ENCODE measurements at places on chromosomes 16 and 17. TPM values are rescaled to one million over a fixed set of nuclear protein-coding genes. Genes with fewer than 3 reads are reported as not detected.

Gene CISD3
- 7.1 TPM for total RNA-seq

Gene ANKRD40CL
- not detected for total RNA-seq

Gene NKD1
- 12.6 TPM for total RNA-seq

Gene SLC2A4
- total RNA-seq = 19.6 TPM

Gene COG7
- 29.5 TPM for total RNA-seq

Gene KRTAP2-3
- total RNA-seq = not detected

Gene RAB11FIP4
- total RNA-seq = 15.4 TPM

Gene MRPL10
- total RNA-seq = 31.5 TPM

Gene SLC35G6
- not detected for total RNA-seq

Gene KRTAP4-5
- total RNA-seq = not detected

Gene ANKRD11
- total RNA-seq = 110 TPM

Gene STAC2
- total RNA-seq = 0.93 TPM

Gene WFDC1
- total RNA-seq = 4.5 TPM

Gene IL21R
- total RNA-seq = 0.18 TPM

Gene RECQL5
- total RNA-seq = 36.8 TPM

Gene HCRT
- total RNA-seq = not detected

Gene OR1A1
- total RNA-seq = not detected

Gene KRTAP3-2
- not detected for total RNA-seq

Gene CNGB1
- total RNA-seq = not detected

Gene CDRT15L2
- total RNA-seq = not detected

Gene WWP2
- total RNA-seq = 45.2 TPM

Gene OR1F1
- not detected for total RNA-seq

Gene LAT
- 5.4 TPM for total RNA-seq

Gene PRKCA
- 32.9 TPM for total RNA-seq

Gene PRDM7
- total RNA-seq = 0.18 TPM

Gene SCGB1C2
- total RNA-seq = not detected

Gene RND2
- 1.3 TPM for total RNA-seq

Gene TNS4
- 0.35 TPM for total RNA-seq

Gene SLC5A10
- total RNA-seq = 0.82 TPM

Gene KCNJ12
- 11.3 TPM for total RNA-seq

Gene TBX4
- total RNA-seq = 0.58 TPM

Gene SRL
- 50.9 TPM for total RNA-seq

Gene CAPNS2
- 0.58 TPM for total RNA-seq

Gene MMP2
- total RNA-seq = 189 TPM

Gene CA5A
- total RNA-seq = not detected

Gene KRTAP1-1
- total RNA-seq = not detected

Gene FNDC8
- not detected for total RNA-seq

Gene MT1G
- 40.0 TPM for total RNA-seq

Gene RNF222
- not detected for total RNA-seq

Gene MT1E
- total RNA-seq = 17.2 TPM

Gene DOC2B
- 63.1 TPM for total RNA-seq

Gene BCL6B
- 20.3 TPM for total RNA-seq

Gene NACA2
- not detected for total RNA-seq

Gene SAP30BP
- total RNA-seq = 38.3 TPM

Gene TLCD3A
- 16.2 TPM for total RNA-seq

Gene OTOP2
- not detected for total RNA-seq

Gene CCL8
- 0.64 TPM for total RNA-seq

Gene PLSCR3
- 23.1 TPM for total RNA-seq

Gene SEBOX
- total RNA-seq = not detected

Gene OTOP3
- total RNA-seq = not detected

Gene MEIOB
- total RNA-seq = 0.29 TPM

Gene HS3ST3A1
- 21.5 TPM for total RNA-seq

Gene MEFV
- total RNA-seq = 2.9 TPM

Gene CD300H
- not detected for total RNA-seq

Gene VPS4A
- total RNA-seq = 34.4 TPM

Gene GGA3
- 25.7 TPM for total RNA-seq
